ENCODE measurements at places on chromosomes 5 and 9.

DNA sequence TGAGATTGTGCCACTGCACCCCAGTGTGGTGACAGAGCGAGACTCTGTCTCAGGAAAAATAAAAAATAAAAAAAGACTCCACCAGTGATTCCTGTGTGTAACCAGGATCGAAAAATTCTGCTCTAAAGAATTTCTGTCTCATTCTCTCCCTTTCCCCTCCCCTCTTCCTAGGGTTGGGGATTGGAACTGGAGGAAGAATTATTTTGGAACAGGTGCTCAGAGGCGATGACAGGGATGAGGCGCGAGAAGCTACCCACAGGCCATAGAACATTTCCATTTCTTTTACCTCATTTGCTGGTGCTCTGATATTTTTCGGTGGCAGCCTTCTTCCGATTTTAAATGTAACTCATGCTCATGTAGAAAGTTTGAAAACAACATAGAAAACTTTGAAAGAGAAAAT, 80.1 kb downstream of the DAPK1 start:
- DNase-seq: no peak

DNA sequence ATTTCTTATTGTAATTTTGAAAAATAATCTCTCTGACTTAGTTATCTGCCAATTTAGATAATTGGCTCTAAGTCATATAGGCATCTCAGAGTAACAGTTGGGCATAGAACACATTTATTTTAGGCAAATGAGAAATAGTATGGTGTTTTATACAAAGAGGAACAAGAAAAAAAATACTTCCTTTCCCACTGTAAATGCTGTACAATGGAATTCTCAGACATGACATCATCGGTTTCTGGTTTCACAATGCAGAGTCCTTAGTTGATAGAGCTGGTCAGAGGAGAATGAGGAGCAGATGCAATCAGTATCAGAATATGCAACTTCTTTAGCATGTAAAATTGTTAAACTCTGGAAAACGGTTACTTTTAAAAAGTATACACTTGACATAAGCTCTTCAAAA, 49.4 kb downstream of the PLK2 start:
- DNase-seq: no peak

GRCh38 chr5:122077366-122078115, 518 bp downstream of the LOX start:
- no peak for DNase-seq

DNA sequence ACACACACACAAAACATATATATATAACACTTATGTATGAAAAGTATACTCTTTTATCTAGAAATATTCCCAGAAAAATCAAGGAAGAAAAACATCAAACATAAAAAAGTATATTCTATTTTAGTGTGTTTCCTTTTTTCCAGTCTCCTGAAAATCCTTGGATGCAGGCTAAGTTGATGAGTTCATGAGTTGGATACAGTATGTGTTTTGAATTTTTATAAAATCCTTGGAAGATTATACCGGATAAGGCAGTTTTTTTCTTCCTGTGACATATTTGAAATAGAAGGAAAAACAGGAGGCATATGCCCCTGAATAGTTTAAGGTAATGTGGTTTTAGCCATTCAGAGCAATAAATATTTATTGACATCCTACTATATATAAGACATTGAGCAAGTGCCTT, 203.6 kb downstream of the SNX18 start:
- DNase-seq: no peak

DNA sequence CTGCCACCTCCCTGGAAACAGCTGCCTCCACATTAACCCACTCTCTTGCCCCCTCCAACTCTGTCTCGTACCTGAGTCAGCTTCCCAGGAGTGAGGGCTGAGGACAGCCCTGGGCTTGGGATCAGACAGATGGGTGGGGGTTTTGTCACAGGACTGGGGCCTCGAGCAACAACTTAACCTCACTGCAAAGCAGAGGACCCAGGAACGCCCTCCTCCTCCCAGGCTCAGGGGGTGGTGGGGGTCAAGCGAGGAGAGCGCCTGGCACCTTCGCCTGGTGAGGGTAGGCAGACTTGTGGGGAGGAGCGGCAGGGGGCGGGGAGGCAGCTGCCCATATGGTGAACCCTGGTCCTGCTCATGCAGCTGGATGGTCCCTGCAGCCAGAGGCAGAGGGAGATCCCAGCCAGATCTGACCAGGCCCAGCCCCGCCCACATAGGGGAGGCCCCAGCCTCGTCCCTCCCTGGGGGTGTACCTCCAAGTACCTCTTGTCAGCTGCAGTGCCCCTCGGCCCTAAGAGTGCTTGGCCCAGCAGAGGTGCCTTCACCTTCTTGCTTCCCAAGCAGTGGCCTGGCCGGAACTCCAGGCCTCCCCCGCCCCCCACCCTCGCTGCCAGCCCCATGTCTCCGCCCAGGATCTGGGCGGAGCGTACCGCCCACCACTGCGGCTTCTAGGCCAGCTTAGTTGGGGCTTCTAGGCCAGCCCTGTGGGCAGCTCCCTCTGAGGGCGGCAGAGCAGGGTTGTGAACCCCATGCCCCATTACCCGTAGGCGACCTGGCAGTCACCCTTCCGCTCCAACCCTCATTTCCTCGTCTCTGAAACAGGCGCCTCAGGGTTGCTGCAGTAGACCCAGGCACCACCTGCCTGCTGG, at the start of gene SARDH:
SARDH (minus strand) TSS at position 579 of the 866 bp plus-strand sequence. CDS start 4,179 bp downstream, outside the sequence.
- DNase-seq: peak; percentile 30

Data from NAMALWA (cell line).